Activated CD8-positive, alpha-beta T cell treated with anti-CD3 and anti-CD28 coated beads for 36 hours (primary cell): ENCODE measurements at places on chromosomes 4 and X. TPM values are rescaled to one million over a fixed set of nuclear protein-coding genes. Genes with fewer than 3 reads are reported as not detected.

OTUD6A gene
- not detected for total RNA-seq

P2RY8 gene
- total RNA-seq = 27.5 TPM

HAND2 gene
- not detected for total RNA-seq

DNA sequence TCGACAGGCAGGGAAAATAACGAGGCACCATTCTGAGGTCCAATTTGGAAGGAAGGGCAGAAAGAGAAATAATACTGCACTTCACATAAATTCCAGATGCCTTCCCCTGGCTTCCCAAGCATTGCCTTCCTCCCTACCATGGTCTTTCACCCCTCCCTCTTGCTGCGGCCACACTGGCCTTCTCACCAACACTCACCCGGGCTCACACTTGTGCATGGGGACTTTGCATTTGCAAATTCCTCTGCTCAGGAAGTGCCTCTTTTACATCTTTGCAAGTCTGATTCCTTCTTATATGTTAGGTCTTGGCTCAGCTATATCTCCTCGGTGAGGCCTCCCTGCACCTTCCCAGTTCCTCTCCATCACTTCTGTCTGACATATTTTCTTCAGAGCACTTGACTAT is 199.4 kb downstream of the CHIC2 start:
- no peak for DNase-seq
- H3K27ac ChIP-seq = no peak overlapping the region
- no peaks in the 10 kb centered on the region for H3K4me1 ChIP-seq
- H3K36me3 ChIP-seq = no peaks in the 10 kb centered on the region

- H3K36me3 ChIP-seq = no peaks in the 10 kb centered on the region
- no peak for DNase-seq
- no peaks in the 10 kb centered on the region for H3K4me1 ChIP-seq
- H3K4me3 ChIP-seq = no peak overlapping the region
- no peaks in the 10 kb centered on the region for H3K27me3 ChIP-seq
Observed at GRCh38 chr4:104421566-104421965, 73.1 kb downstream of the CXXC4 start.

GRCh38 chrX:40683245-40683644 is 35.9 kb upstream of the CXorf38 start:
- DNase-seq = no peak
- H3K27me3 ChIP-seq = no peaks in the 10 kb centered on the region
- H3K27ac ChIP-seq = no peak overlapping the region
- H3K4me1 ChIP-seq = peaks cover 29% of the 10 kb centered on the region

- H3K27ac ChIP-seq = no peak overlapping the region
- no peaks in the 10 kb centered on the region for H3K36me3 ChIP-seq
- peaks cover 42% of the 10 kb centered on the region for H3K27me3 ChIP-seq
- DNase-seq = no peak
- no peaks in the 10 kb centered on the region for H3K4me1 ChIP-seq
Observed at GRCh38 chr4:153782581-153782980, 6.3 kb downstream of the SFRP2 start.

- H3K27ac ChIP-seq = no peak overlapping the region
- DNase-seq = no peak
- peaks cover 13% of the 10 kb centered on the region for H3K4me1 ChIP-seq
- H3K4me3 ChIP-seq = no peak overlapping the region
Observed at GRCh38 chr4:38119668-38120385, 159.6 kb downstream of the PTTG2 start.

- no peak for DNase-seq
- H3K27ac ChIP-seq = no peak overlapping the region
- peaks cover 2% of the 10 kb centered on the region for H3K27me3 ChIP-seq
- H3K36me3 ChIP-seq = no peaks in the 10 kb centered on the region
- no peaks in the 10 kb centered on the region for H3K4me1 ChIP-seq
Observed at GRCh38 chrX:8960957-8961468, 72.9 kb downstream of the FAM9B start.

- no peak for DNase-seq
- H3K4me3 ChIP-seq = no peak overlapping the region
Observed at GRCh38 chr4:127968586-127968985, 3.4 kb downstream of the ABHD18 start.

- H3K4me1 ChIP-seq = no peaks in the 10 kb centered on the region
- no peak overlapping the region for H3K27ac ChIP-seq
- no peak for DNase-seq
- no peaks in the 10 kb centered on the region for H3K27me3 ChIP-seq
- H3K36me3 ChIP-seq = no peaks in the 10 kb centered on the region
- no peak overlapping the region for H3K4me3 ChIP-seq
Observed at GRCh38 chr4:172061204-172061603, 248.0 kb downstream of the GALNTL6 start.
